Stimulated activated CD4-positive, alpha-beta T cell treated with anti-CD3 and anti-CD28 coated beads, TNF-alpha, amount 100 ng/mL, for 1 hour (primary cell): ENCODE measurements at places on chromosomes 7 and 10.

- no peak for DNase-seq
These were observed 18.7 kb downstream of the TACR2 start for GRCh38 chr10:69397972-69398371.

GRCh38 chr10:35822316-35822715, 180.2 kb upstream of the FZD8 start:
- DNase-seq, result no peak

GRCh38 chr10:68196701-68197100, 35.2 kb downstream of the ATOH7 start:
- DNase-seq, result no peak

GRCh38 chr10:103592186-103593021, 98.9 kb downstream of the NEURL1 start:
- DNase-seq, result no peak

DNA sequence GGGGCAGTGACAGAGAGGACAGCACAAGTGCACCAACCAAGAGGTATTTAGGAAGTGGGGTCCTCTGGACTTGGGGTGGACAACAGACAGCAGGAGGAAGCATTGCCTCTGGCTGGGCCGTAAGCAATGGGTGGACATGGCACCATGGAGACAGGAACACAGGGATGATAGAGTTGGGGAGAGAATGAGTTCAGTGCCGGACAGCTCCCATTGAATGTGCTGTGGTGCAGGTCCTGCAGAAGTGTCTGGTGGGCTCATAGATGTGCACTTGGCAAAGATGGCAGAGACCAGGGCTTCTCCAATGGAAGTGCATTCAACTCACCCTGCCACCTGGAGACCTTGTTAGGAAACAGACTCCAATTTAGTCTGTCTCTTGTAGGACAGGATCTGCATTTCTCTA, 341.5 kb upstream of the ZMIZ1 start:
- no peak for DNase-seq

DNA sequence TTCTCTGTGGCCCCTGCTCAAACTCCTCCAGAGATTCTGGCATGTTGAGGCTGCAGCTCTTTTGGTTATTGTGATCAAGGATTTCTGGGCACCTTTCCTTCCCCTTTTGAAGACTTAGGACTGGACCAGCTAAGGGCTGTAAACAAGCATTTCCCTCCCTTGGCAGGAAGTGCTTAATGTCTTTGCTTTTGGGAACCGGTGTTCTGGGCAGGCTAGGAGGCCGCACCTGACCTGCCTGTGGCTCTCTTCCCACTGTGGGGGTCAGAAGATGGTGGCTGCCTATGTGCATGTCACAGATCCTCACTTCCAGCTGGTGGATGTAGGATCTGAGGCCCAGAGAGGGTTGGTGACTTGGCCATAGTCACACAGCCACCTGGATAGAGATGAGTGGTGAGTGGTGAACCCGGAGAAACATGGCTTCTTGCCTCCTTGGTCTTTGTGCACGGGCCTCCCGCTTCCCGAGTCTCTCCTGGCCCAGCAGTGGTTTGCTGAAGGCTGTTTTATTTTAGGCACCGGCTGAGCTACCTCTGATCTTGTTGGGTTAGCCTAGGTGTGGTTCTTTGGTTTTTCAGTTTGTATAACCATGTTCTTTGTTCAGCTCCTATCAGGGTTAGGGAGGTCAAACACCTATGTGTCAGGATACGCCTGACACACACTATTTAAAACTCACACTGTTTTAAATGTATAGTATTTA, 82.0 kb downstream of the GRK5 start:
- no peak for DNase-seq

GRCh38 chr7:18289788-18290187, 205.8 kb upstream of the HDAC9 start:
- DNase-seq, result no peak

DNA sequence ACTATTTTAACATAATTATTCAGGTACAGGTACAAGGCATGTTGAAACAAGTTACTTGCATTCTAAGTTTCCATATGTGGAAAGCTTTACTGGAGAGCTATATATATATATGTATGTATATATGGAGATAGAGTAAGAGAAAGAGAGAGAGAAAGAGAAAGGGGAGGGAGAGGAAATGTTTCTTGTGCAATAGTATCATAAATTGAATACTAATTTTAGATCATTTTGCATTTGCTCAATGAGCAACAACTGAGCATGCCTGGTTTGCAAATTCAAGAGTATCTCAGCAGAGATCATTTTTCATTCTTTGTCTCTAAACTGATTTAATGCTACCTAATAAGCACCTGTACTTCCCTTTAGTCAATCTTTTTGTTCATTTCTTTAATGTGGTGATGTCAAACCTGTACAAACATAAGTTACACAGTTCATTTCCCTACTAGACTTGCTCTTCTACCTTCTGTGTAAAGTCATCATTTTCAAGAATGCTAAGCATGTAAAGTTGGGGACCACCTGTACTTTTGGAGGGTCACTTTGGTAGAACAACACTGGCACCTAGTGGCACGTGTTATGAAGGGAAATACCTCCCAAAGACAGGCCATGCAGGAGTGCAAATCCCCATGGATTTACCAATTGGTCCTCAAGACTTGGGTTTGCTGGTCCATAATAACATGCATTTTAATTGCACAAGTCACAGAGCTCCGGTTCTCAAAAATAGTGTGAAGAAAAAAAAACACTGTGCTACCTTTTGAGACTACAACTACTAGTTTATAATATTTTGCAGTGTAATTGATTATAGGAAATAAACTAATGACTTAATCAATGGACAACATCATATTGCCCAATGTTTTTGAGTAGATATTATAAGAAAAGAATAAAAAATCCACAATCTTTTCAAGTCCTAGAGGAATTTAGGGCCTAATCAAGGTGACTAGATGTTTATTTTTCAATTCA, 431.2 kb upstream of the IGFBP3 start:
- no peak for DNase-seq

GRCh38 chr10:32347363-32348022, 535 bp upstream of the EPC1 start:
- no peak for DNase-seq

DNA sequence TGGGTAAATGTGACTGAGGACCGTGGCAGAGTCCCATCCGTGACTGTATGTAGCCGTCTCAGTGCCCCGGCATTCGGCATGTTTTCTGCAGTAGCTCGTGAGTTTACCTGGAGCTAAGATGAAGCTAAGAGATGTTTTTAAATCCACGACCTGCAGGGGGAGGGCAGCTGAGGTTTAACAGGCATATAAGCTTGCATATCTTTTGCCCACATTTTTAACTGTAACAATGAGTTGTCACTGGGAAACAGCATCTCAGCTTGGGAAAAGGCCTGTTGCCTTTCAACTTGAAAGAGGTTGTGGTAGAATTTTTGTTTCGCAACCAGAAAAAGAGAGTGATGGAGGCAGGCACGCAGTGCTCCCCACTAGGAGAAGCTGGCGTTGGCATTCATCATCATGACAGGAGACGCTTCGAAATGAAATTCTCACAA, 77.7 kb downstream of the CELF2 start:
- no peak for DNase-seq

DNA sequence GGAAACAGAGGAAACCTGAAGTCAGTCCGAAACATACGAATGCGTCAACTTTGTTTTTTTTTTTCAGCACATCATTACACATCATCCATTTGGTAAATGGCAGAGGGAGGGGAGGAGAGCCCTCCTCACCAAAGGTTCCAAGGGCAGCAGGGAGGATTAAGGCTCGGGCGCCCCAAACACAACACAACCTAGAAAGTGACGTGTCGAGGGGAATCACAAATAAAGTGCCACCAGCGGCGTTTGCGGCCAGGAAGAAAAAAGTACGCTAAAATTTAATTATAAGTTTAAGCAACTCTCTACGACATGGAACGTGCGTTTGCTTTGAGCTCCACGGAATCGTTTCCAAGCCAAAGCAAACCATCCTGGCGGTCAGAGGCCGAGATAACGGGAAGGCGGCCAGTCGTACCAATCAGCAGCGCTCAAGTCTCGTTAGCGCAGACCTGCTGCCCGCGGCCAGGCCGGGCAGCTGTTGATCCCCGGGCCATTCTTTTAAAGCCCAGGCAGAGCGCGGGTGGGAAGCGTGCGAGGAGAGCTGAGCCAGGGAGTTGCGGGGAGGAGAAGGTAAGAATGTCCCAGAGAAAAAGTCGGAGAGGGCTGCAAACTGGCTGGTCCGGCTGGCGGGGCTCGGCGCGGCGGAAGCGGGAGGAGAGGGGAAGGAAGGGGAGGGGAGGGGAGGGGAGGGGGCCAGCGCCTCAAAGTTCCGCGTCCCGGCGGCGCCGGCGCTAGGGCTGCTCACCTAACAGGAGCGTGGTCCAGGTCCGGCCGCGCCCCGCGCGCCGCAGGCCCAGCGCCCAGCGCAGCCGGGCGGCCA, 719 bp downstream of the DPY19L1 start:
- DNase-seq, result no peak

GRCh38 chr7:19293431-19293830, 148.2 kb upstream of the FERD3L start:
- DNase-seq, result no peak

GRCh38 chr7:24778543-24779282, 21.4 kb upstream of the GSDME start:
- no peak for DNase-seq

DNA sequence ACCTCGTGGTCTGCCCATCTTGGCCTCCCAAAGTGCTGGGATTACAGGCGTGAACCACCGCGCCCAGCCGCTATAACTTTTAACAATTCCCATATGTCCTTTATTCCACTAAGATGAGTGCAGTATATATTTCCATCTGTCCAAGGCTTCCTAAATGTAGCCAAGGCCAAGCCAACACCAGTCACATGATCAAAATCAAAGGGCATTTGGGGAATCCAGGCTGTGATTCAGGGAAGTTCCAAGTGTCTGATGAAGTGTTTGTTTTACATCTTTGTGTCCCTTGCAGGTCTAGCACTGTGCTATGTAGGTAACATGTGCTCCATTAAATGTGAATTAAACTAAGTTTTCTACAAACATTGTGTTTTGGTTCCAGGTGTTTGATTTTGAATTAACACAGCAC, 20.8 kb downstream of the AKR1E2 start:
- DNase-seq, result no peak

- no peak for DNase-seq
These were observed 173.4 kb upstream of the KLF14 start for GRCh38 chr7:130907439-130907838.

GRCh38 chr7:18352339-18353255, 143.0 kb upstream of the HDAC9 start:
- DNase-seq, result no peak

- no peak for DNase-seq
These were observed 9.8 kb downstream of the AGBL3 start for GRCh38 chr7:134996097-134996550.

DNA sequence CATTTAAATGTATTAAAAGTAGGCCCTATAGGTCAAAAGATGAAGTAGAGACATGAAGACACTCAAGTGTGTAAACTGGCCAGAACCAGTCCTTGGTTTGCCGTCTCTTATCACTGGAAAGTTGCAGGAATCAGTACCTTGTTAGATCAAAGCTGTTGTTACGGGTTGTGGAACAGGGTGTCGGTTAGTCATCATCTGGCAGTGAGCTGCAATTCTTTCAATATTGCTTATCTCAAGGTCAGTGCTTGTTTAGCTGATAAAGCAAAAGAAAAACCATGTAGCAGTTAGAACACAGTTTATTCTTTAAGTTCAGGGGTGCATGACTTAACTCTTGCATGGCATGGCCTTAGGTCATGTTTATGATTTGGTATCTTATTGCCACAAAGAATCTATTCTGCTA, 10.0 kb upstream of the SLC13A1 start:
- no peak for DNase-seq

GRCh38 chr7:114086537-114086913, 167.7 kb upstream of the PPP1R3A start:
- DNase-seq, result no peak

- no peak for DNase-seq
These were observed 8.2 kb downstream of the MINDY3 start for GRCh38 chr10:15852111-15852557.

DNA sequence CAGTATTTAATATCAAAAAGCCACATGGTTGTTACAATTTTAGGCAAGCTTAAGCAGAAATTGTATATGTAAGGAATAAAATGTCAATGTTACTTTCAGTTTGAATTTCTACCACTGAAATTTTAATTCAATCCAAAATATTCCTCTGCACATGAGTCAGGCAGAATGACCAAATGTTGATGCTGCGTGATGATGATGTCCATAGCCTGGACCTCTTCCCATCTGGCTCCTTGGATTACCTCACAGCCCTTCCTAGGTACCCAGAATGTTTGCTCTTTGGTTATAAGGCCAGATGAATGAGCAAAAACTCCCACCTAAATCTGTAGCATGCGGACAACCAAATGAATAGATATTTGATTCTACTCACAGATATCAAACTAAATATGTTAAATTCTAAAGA, 258.3 kb upstream of the IMMP2L start:
- no peak for DNase-seq

GRCh38 chr7:155021699-155022145, 18.8 kb upstream of the PAXIP1 start:
- DNase-seq, result no peak

DNA sequence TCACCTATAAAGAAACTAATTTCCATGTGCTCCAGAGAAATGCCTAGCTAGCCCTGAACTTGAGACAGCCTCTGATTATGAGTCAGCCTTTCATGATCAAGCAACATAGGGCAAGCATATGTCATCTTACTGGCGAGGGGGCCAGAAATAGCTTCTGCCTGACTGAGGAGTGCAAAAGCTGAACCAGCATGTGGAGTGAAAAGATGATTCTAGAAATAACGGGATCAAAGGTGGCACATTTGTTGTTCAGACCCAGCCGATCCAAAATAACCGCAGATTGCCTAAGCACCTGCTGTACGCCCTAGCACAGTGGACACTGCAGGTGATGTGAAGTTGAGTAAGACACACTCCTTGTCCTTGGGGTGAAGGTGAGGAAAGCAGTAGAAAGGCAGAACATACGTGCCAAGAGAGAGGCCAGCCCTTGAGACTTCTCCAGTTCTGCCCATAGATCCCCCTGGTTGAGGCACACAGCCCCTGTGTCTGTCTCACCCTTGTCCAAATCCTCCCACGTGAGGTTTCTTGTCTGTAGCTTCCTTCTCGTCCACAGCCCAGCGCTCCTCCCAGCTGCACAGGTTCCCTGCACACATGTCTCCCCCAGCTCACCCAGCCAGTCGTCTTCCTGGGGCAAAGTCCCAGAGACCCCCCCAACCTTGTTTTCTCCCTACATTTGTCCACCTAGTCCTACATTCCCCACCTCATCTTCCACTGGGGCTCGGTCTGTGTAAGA, 2.8 kb upstream of the BCL7B start:
- no peak for DNase-seq

DNA sequence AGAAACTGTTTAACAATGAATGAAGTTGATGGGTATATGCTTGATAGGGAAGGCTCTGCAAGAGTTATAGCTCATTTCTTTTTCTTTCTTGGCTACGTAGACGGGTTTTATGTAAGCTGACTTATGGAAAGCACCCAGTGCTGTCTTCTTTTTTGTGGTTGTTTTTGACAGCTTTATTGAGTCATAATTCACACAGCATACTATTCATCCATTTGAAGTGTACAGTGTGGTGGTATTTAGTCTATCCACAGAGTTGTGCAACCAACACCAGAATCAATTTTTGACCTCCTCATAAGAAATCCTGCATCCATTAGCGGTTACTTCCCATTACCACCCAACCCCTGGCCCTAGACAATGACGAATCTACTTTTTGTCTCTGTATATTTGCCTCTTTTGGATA, 240.6 kb upstream of the KIAA1217 start:
- DNase-seq, result no peak
